ENCODE measurements at places on chromosomes 1 and 21.

DNA sequence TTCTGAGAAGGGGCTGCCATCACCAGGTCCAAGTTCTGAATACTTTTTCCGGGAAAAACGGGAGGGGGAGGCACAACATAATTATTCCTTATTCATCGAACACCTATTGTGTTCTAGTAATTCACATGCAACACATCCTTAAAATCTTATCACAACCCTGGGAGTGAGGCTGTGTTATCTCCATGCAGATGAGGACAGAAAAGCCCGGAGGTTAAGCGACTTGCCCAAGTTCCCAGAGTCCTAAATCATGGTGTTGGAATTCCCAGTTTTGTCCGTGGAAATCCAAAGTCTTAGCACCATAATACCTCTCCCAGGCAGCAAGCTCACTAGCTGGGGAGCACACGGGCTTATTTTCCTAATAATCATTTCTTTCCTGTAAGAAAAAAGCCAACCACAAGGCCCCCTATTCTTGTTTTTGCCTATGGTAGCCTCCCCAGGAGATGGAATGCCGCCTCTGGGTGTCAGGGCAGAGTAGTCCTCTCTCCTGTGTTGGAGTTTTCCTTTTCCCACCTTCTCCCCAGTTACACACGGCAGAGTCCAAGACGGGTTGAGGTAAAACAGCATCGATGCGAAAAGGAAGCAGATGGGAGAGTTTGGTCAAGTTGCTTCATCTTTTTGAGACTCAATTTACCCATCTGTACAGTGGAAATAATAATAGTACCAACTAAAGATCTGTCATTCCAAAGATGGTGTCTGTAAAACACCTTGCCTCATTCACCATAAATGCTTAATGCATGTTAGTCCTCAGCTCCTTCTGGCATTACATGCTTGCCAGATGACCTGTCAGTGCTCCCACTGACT lies 228.0 kb upstream of the TMEM51 start:
- DNase-seq: no peak

GRCh38 chr1:33312413-33312749 lies 8.5 kb downstream of the A3GALT2 start:
- no peak for DNase-seq

DNA sequence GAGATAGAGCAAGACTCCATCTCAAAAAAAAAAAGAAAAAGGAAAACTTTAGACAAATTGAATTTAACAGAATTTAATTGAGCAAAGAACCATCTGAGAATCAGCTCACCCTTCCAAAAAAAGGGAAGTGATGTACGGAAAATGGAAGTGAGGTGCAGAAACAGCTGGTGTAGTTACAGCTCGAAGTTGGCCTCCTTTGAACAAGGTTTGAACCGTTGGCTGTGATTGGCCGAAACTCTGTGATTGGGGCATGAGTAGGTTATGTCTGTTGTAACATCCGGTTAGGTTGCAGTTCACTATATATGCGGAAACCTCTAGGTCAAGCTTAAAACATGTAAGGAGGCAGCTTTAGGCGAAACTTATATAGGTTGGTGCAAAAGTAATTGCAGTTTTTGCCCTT lies 97.9 kb upstream of the KIF26B start:
- no peak for DNase-seq

GRCh38 chr1:221994939-221995338 lies 253.1 kb upstream of the DUSP10 start:
- no peak for DNase-seq

Measured in CD4-positive, alpha-beta T cell (primary cell).